ENCODE measurements at places on chromosomes 7 and 10.
A peak's percentile ranks its signal among the peaks of the same experiment; 100 is the strongest.

DNA sequence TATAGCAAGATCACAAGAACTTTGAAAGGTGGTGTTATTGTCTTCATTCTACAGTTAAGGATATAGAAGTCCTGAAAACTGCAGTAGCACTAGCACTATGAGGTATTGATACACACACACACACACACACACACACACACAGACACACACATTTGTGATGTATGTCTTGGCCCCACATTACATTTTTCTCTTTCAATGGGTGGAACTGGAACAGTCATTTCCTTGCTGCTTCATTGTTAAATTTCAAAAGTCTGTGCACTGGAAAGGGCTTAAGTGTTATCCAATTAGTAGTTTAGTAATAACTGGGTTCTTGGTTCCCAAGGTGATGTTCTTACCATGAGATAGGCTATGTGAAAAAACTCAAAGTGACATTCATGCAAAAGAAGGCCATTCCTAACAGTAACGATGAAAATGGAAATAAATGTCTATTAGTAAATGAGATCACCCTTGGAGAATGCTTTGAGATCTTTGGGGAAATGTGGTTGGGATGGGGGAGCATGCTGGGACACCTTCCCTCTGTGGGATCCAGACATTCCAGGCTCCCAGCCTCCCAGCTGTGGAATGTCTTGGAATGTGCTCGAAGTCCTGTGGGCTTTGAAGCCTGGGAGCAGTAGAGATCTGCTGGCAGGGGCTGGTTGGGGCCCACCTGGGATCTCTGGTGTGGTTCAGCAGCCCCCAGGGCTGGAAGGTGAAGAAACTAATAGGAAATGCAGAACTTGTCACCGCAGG, 37.4 kb upstream of the CALD1 start:
- no peak for DNase-seq

DNA sequence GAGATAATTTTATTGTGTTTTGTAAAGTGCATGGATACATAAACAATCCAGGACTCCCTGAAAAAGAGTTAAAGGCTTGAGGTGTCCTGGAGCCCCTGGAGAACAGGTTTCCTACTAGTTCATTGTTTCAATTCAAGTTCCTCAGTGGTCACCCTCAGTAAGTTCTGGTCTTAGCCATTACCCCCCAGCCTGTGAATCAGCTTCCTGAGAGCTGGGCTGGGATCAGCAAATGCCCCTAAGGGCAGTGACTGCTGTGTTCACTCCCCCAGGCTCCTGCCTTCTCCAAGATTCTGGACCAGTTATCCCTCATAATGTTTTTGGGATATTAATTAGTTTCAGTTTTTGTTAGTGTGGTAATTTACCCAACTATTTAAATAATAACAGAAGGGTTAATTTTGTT, 151.6 kb upstream of the PRSS58 start:
- no peak for DNase-seq

GRCh38 chr10:113604572-113604971, 51.7 kb downstream of the HABP2 start:
- no peak for DNase-seq

- DNase-seq: no peak
Measured at GRCh38 chr7:155414547-155415492, 43.1 kb upstream of the EN2 start.

DNA sequence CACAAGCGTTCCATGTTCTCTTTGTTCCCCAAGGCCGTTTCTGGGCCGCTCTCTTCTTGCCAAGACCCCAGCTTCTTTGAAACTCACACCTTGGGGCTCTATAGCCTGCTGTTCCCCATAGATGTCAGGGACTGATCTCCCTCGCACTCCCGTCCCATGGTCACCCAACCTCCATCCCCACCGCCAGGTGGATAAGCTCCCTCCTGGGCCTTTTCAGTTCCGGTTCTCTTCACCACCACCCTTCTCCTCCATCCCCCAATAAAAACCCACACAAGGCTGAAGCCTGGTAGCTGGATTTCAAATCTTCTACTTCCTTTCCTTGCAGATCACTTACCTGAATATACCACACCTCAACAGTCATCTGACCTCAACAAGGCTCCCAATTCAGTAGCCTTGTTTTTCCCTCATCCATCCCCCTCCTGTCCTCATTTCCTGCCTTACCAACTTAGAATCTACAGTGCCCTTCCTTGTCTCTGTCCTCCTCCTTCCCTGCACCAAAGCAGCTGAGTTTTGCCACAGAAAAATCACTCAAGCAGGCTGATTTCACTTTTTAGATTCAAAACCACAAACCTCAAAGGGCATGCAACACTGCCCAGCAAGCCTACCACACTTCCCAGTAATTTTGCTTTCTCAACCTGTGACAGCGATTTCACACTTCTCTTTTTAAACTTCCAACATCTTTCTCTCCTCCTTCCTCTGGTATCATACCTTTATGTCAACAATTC, 7.7 kb downstream of the SLC37A3 start:
- no peak for DNase-seq

- DNase-seq: no peak
Measured at GRCh38 chr7:151416112-151416940, 6.5 kb upstream of the WDR86 start.

GRCh38 chr10:43155741-43156140, 17.5 kb downstream of the CSGALNACT2 start:
- DNase-seq: no peak

- DNase-seq: no peak
Measured at GRCh38 chr7:128831994-128832879, 2.0 kb downstream of the FLNC start.

GRCh38 chr7:43630482-43630881, 47.6 kb downstream of the STK17A start:
- no peak for DNase-seq

DNA sequence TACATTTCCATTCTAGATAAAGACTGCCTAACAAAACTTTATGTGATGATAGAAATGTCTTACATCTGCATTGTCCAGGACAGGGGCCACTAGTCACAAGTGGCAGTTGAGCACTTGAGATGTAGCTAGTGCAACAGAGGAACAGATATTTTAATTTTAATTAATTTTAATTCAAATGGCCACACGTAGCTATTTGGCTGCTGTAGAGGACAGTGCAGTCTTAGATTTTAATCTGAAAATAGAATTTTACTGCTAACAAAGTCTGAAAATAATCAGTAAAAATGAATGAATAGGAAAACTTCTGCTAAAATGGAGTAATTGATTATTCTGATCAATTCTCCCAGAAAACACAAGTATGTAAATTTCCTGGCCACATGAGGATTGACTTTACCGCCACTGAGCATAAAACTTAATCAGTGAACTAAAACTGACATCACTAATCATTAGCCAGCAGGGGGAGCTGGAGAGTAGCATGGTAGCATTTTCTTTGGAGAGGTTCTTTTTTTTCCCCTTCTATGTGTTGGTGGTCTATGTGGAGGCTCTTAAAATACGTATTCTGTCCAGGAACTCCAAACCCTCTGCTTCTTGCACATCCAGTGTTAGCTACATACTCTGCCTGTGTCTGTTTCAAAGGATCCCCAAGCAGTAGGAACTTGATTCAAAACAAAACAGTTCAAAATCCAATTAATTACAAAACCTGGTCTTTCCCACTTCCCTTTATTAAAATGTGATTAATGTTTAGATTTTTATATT, 52.1 kb downstream of the TSPAN12 start:
- peak; percentile 35 for DNase-seq

GRCh38 chr7:139321071-139321745, 19.9 kb upstream of the FMC1 start:
- DNase-seq: no peak

All from stimulated activated CD4-positive, alpha-beta T cell treated with anti-CD3 and anti-CD28 coated beads, Interleukin-1b, Interleukin-23, amount 100 ng/mL, for 1 hour (primary cell).